ENCODE measurements at places on chromosomes 1 and 21. TPM values are rescaled to one million over a fixed set of nuclear protein-coding genes. Genes with fewer than 3 reads are reported as not detected.

GRCh38 chr1:200242110-200243041 is 167.5 kb downstream of the ZNF281 start:
- H3K27me3 ChIP-seq, result no peaks in the 10 kb centered on the region
- no peak for DNase-seq
- H3K4me1 ChIP-seq, result no peaks in the 10 kb centered on the region
- H3K27ac ChIP-seq, result no peak overlapping the region
- no peaks in the 10 kb centered on the region for H3K36me3 ChIP-seq

Gene LINGO4
- not detected for total RNA-seq

DNA sequence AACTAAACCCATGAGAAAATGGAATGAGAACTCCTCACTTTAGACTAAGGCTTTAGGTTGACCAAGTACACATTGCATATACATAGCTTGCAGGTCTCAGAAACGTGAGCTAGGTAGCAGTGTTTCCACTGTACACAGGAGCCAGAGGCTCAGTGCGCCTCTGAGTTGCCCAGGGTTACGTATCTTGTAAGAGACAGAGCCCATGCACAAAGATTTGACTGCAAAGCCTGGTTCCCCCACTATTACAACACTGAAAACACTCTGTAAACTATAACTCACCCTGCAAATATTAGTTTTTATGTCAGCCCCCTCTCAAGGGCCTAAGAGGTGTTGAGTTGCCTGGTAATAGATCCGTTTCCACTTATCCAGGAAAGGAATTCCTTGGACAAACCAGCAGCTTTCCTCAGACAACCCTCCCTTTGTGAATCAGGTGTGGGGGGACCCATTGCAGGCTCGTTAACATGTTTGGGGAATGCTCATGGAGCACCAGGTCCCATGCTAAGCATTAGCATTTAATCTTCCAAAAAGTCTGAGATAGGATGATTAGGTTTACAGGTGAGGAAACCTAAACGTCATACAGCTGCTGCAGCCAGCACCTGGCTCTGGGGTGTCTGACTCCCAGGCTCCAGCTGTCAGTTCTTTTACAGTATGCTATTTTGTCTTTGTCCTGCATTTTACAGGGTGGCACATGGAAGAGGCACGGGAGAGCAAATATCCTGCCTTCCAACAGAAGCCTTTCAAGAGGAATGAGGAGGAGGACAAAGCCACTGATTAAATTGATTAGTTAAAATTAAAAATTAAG is 25.7 kb downstream of the TENT5C start:
- H3K4me3 ChIP-seq, result no peak overlapping the region
- DNase-seq, result no peak
- no peak overlapping the region for H3K27ac ChIP-seq

DNA sequence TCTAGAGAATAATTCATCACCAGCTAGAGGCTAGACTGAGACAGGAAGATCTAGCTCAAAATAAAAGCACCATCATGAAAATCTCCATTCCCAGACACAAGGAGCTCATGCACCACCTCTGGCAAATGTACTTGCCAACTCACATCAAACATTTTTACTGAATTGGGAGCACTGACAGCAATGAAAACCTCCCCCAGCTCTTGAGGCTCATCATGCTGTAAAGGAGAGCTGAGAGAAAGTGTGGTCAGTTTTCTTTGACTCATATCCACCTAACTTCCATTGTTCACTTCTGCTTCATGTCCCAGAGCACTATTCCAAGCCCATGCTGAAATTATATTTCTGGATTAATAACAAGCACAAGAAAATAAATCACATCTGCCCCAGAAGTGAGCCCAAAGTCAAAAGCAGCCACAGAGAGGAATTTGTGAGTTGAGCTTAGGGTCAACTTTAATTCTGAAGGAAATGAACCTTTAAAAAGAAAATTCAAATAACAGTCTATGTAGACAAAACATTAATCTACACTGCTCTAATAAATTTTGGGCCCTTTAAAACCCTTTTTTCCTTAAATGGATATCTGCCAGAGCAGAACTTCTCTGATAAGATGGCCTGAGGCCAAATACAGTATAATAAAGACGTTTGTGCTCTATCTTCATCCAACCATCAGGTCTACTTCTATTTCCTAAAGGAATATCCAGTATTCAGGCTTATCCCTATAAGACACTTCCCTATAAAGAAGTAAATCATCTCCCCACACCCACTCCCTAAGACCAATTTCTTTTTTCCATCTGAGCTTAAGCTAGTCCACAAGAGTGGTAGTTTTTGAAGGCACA is 85.9 kb upstream of the ADAM30 start:
- no peak overlapping the region for H3K27ac ChIP-seq
- no peak for DNase-seq
- peaks cover 17% of the 10 kb centered on the region for H3K36me3 ChIP-seq
- H3K4me1 ChIP-seq, result peaks cover 5% of the 10 kb centered on the region

GRCh38 chr1:101854271-101854670 is 142.5 kb downstream of the OLFM3 start:
- H3K27me3 ChIP-seq, result no peaks in the 10 kb centered on the region
- no peaks in the 10 kb centered on the region for H3K4me1 ChIP-seq
- H3K4me3 ChIP-seq, result no peak overlapping the region
- no peak for DNase-seq
- H3K27ac ChIP-seq, result no peak overlapping the region

DNA sequence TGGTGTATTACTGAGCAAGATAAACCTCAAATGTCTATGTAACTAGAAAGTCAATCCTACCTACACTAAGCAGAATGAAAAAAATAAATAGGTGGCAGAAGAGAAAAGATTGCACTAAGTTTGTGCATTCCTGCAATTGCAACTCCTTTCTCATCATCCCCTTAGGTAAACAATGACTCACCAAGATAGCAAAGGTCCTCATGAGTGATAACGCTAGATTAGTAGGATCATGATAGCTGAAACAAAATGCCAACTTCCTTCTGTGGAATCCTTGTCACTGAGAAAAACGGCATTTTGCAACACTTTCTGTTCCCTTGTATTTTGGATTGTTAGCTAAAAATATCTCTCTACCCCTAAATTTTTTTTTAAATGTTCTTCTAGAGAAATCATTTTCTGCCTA is 20.0 kb upstream of the FCER1A start:
- no peaks in the 10 kb centered on the region for H3K4me1 ChIP-seq
- no peak overlapping the region for H3K4me3 ChIP-seq
- no peak overlapping the region for H3K27ac ChIP-seq
- no peaks in the 10 kb centered on the region for H3K36me3 ChIP-seq
- H3K27me3 ChIP-seq, result no peaks in the 10 kb centered on the region

DNA sequence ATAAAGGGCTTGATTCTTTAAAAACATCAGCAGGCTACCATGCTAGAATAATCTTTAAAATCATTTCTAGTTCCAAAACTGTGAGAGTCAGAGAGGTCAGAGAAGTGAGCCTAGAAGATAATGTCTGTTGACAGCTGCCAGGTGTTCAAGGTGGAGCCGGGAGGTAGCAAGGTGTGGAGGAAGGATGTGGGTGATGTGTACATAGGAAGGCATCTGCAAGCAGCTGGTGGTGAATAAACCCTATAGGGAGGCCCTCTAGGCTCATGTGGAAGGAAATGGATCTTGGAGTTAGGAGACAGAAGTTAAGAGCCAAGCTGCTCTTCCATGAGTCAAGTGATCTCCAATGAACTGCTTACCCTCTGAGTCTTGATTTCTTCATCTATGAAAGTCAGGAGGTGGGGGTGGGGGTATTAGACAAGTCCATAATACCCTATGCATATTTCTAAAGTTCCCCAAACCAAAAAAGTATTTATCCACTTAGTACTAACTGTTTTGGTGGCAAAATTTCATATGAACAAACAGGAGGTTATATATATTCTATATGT is 266.3 kb downstream of the RHOU start:
- no peak overlapping the region for H3K27ac ChIP-seq
- H3K36me3 ChIP-seq, result no peaks in the 10 kb centered on the region
- no peak overlapping the region for H3K4me3 ChIP-seq
- no peaks in the 10 kb centered on the region for H3K4me1 ChIP-seq
- DNase-seq, result no peak
- H3K27me3 ChIP-seq, result peaks cover 79% of the 10 kb centered on the region

- H3K4me3 ChIP-seq, result peak within 1 kb of the TSS; percentile 81
- no peaks in the 10 kb centered on the region for H3K36me3 ChIP-seq
Observed at GRCh38 chr1:201538612-201539551, at the start of gene NAV1. Gene NAV1 (plus strand): TSS chr1:201539127. CDS start chr1:201622885, 83,758 bp downstream.

- no peak overlapping the region for H3K27ac ChIP-seq
- no peaks in the 10 kb centered on the region for H3K4me1 ChIP-seq
- DNase-seq, result no peak
Observed at GRCh38 chr1:17419626-17420328, 19.7 kb downstream of the RCC2 start.

GRCh38 chr1:67148516-67149178 is 13.9 kb upstream of the C1orf141 start:
- H3K4me1 ChIP-seq, result no peaks in the 10 kb centered on the region
- H3K27me3 ChIP-seq, result no peaks in the 10 kb centered on the region
- DNase-seq, result peak; percentile 10
- no peak overlapping the region for H3K4me3 ChIP-seq
- no peaks in the 10 kb centered on the region for H3K36me3 ChIP-seq

DNA sequence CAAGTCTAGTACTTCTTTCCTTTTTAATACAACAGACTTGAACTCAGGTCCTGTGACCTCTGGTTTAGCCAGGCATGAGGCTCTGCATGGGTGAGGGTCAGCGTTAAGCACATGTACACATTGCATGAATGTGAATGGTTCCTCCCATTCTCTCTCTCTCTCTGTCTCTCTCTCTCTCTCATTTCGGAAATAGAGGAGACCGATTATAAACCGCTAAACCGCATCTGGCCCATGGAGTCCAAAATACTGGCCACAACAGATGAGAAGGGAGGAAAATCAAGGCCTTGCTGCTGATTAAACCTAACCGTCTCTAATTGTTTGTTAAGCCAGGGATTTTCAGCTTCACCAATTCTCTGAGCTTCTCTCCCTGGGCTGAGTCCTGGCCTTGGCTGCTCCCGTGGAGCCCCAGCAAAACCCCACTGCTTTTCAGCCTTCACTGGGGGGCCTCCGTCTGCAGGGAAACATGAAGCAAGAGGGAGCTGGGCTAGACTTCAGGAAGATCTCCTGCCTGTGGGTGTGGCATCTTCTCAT is 6.6 kb downstream of the RSPO1 start:
- no peaks in the 10 kb centered on the region for H3K4me1 ChIP-seq
- peaks cover 91% of the 10 kb centered on the region for H3K27me3 ChIP-seq
- no peak for DNase-seq
- no peaks in the 10 kb centered on the region for H3K36me3 ChIP-seq

Gene CHI3L2
- total RNA-seq, result not detected

- H3K4me1 ChIP-seq, result peaks cover 37% of the 10 kb centered on the region
- peak overlapping the region; percentile 40 for H3K27ac ChIP-seq
- H3K4me3 ChIP-seq, result peak overlapping the region; percentile 96
- DNase-seq, result no peak
- H3K27me3 ChIP-seq, result no peaks in the 10 kb centered on the region
Observed at GRCh38 chr1:204073837-204074273, 940 bp downstream of the SOX13 start.

Gene AK5
- 1.2 TPM for total RNA-seq

Gene PLOD1
- total RNA-seq, result 65.0 TPM

Gene LUZP1
- 35.0 TPM for total RNA-seq

GRCh38 chr1:192284927-192285326 is 31.9 kb upstream of the RGS21 start:
- no peaks in the 10 kb centered on the region for H3K27me3 ChIP-seq
- no peak overlapping the region for H3K27ac ChIP-seq
- H3K36me3 ChIP-seq, result no peaks in the 10 kb centered on the region
- no peaks in the 10 kb centered on the region for H3K4me1 ChIP-seq
- no peak for DNase-seq

Gene GPA33
- not detected for total RNA-seq

DNA sequence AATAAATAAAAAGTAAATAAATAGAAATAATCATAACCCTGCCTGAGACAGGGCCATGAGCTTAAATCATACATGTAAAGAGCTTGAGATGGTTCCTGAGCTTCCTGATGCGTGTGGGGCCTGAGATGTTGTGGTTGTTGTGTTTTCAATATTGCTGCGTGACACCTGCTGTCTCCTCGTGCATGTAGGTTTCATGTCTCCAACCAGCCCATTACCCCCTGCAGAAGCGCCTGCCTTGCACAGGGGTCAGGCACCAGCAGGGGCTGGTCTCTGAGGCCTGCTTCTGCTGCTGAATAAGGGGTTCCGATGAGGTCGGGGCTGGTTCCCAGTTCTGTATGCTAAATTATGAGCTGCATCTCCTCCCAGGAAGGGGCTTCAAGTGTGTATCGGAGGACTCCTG is 15.9 kb downstream of the UMODL1 start:
- H3K36me3 ChIP-seq, result no peaks in the 10 kb centered on the region
- H3K4me3 ChIP-seq, result no peak overlapping the region
- no peaks in the 10 kb centered on the region for H3K27me3 ChIP-seq
- no peak for DNase-seq
- no peaks in the 10 kb centered on the region for H3K4me1 ChIP-seq

Gene TMPRSS3
- total RNA-seq, result 4.3 TPM

- no peaks in the 10 kb centered on the region for H3K27me3 ChIP-seq
- peaks cover 58% of the 10 kb centered on the region for H3K4me1 ChIP-seq
- peak overlapping the region; percentile 21 for H3K4me3 ChIP-seq
- DNase-seq, result no peak
- no peaks in the 10 kb centered on the region for H3K36me3 ChIP-seq
- H3K27ac ChIP-seq, result peak overlapping the region; percentile 75
Observed at GRCh38 chr1:41882486-41882885, 36.2 kb downstream of the HIVEP3 start.

Gene RBBP5
- total RNA-seq, result 17.7 TPM

All from PC-9 (cell line).